Type B pancreatic cell (in vitro differentiated cells): ENCODE measurements at places on chromosomes 1 and 21. TPM values are rescaled to one million over a fixed set of nuclear protein-coding genes. Genes with fewer than 3 reads are reported as not detected.
A peak's percentile ranks its signal among the peaks of the same experiment; 100 is the strongest.

DNA sequence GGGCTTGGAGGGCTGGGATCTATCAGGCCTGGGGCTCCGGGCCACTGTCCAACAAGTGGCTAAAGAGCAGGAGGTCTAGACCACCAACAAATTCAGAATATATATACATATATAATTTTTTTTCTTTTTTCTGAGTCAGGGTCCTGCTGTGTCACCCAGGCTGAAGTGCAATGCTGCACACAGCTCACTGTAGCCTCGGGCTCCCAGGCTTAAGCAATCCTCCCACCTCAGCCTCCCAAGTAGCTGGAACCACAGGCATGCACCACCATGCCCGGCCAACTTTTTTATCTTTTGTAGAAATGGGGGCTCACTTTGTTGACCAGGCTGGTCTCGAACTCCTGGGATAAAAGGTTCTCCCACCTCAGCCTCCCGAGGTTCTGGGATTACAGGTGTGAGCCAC, 6.8 kb upstream of the LAPTM5 start:
- no peak overlapping the region for H3K27ac ChIP-seq
- no peak for DNase-seq
- no peak overlapping the region for H3K4me3 ChIP-seq
- H3K4me1 ChIP-seq: peaks cover 23% of the 10 kb centered on the region
- H3K27me3 ChIP-seq: no peaks in the 10 kb centered on the region

DNA sequence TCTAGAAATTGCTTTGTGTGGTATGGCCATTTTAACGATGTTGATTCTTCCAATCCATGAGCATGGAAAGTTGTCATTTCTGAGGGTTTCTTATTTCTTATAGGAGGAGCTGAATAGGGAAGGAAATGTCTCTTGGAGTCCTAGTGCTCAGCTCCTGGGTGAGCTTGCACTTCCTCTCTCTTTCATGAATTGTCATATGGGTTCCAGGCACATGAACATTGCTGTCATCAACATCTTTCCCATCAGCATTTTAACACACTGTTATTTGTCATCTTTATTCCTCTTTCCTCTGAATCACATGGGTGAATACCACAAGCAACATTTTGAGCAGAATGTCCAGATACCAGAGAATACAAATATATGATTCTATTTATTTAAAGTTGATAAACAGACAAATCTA, 23.4 kb downstream of the SLAMF6 start:
- no peaks in the 10 kb centered on the region for H3K4me1 ChIP-seq
- H3K36me3 ChIP-seq: no peaks in the 10 kb centered on the region
- no peak overlapping the region for H3K4me3 ChIP-seq
- DNase-seq: no peak

DNA sequence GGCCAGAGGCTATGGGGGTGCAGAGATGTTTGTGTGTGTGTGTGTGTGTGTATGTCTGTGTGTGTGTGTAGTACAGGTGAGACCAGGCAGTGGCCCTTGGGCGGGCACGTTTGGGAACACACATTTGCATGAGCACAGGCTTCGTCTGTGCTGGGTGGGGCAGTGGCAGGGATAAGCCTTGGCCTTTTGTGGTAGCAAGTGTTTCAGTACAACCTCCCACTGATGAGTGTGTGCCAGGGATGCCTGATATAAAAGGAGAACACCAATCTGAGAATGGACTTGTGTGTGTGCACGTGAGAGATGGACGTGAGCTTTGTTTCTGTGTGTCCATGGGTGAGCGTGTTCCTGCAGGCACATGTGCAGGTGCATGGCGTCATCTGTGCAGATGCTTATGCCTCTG, 3.0 kb downstream of the NTRK1 start:
- peak overlapping the region; percentile 76 for H3K4me3 ChIP-seq
- H3K27me3 ChIP-seq: peaks cover 62% of the 10 kb centered on the region
- no peak for DNase-seq
- peak overlapping the region; percentile 24 for H3K27ac ChIP-seq
- no peaks in the 10 kb centered on the region for H3K36me3 ChIP-seq

CHRM3 gene
- 2.4 and 2.7 TPM in 2 replicates for total RNA-seq

DNA sequence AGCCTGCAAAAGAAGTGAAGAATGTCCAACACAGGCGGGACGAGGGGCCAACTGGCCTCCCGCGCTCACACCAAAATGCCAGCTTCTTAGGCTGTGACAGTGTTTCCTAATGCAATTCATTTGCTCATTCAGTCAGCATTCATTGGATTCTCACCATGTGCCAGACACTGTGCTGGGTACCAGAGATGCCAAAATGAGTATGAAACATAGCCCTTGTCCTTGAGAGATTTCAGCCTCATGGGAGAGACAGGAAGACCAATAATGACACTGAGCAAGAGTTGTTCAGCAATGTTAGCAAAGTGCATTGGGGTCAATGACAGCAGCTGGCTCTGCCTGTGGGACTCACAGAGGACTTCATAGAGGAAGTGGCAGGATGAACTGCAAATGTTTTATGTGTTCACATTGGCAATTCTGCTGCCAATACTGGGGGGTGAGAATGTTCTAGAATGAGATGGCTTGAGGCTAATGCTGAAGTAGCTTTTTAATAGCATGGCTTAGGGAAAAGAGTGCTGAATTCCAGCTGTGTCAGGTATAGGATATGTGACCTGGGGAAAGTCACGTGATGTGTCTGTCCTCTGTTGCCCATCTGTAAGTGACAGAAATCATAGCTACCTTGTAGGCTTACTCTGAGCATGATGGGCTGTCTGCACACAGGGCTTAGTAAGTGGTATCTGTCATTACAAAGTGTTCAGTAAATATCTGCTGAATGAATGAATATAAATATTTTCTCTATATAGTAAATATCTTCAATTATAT, 58.3 kb upstream of the KIF26B start:
- peak; percentile 22 for DNase-seq
- no peaks in the 10 kb centered on the region for H3K27me3 ChIP-seq
- H3K36me3 ChIP-seq: no peaks in the 10 kb centered on the region
